ENCODE measurements at places on chromosomes 3 and 15. TPM values are rescaled to one million over a fixed set of nuclear protein-coding genes. Genes with fewer than 3 reads are reported as not detected.

STRIT1 gene
- total RNA-seq = not detected

NR1I2 gene
- 0.09 TPM for total RNA-seq

RBPMS2 gene
- 403 TPM for total RNA-seq

SLC33A1 gene
- total RNA-seq = 20.4 TPM

SLC28A1 gene
- total RNA-seq = 0.13 TPM

POC1A gene
- total RNA-seq = 1.9 TPM

XIRP1 gene
- total RNA-seq = 242 TPM

Data from left cardiac atrium (tissue), 4 donors.